Inflammatory macrophage treated with lipopolysaccharide for 4 hours (primary cell): ENCODE measurements at places on chromosomes 11 and 22.
A peak's percentile ranks its signal among the peaks of the same experiment; 100 is the strongest.

DNA sequence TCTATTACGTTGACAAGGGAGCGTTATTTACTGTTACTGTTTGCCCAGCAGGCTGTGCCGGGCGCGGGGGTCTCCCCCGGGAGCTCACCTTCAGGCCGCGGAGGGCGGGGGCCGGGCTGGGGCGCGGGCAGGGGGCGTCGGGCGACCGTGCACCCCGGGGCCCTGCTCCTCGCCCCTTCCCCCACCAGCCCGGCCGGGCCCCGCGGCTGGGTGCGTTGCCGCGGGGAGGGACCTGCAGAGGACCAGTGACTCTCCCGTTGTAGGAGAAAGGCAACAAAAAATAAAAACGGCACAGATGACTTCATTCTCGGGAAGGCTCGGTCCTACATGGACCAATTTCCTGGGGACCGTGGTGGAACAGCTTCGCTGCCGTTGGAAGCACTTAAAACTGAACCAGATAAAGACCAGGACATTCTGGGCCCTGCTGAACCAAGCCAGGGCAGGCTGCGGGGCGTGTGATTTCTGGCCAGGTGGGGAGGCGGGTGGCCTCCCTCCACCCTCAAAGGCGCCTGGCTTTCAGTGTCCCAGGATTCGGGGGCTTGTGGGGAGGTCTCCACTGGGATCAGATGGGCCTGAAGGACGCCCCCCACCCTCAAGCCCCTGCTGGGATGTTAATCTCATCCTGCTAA is 57.4 kb downstream of the IGLL1 start:
- DNase-seq, result no peak

GRCh38 chr11:7520981-7521487 is 7.2 kb downstream of the PPFIBP2 start:
- DNase-seq, result peak; percentile 81

DNA sequence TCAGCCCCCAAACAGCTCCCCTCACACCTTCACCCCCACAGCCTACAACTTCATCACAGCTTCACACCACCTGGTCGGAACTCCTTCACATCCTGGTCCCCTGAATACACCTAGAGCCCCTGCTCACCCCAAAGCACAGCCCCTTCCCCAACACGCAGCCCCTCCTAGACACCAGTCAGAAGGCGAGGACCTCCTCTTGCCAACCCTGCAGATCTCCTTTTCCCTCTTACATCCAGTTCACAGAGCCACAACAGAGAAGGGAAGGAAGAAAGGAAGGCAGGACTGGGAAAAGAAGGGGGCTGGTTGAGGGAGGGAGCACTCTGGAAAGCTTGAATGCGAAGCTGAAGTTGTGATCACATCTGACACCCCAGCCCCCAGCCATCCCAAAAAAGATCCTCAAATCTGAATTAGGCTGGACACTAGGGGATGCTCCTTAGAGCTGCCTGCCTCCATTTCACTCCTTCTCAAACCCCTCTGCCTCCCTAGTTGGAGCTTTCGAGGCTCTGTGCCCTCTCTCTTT is 629 bp downstream of the CCKBR start:
- no peak for DNase-seq

DNA sequence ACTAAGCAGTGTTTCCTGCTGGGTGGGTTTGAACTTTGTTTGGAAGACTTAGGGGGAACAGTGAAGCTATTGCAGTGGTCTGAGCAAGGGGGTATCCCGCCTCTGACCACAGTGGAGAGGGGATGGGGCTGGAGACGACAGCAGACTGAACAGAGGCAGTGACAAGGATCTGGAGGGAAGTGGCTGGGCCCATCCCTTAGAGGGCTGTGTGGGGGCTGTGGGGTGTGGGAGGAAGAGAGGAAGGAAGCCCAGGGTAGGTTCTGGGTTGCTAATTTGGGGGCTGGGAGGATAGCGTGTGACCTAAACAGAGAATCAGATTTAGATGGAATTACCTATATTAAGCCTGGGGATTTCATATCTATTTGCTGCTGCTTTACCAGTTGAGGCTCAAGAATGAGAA is 70.7 kb downstream of the BMAL1 start:
- peak; percentile 16 for DNase-seq

DNA sequence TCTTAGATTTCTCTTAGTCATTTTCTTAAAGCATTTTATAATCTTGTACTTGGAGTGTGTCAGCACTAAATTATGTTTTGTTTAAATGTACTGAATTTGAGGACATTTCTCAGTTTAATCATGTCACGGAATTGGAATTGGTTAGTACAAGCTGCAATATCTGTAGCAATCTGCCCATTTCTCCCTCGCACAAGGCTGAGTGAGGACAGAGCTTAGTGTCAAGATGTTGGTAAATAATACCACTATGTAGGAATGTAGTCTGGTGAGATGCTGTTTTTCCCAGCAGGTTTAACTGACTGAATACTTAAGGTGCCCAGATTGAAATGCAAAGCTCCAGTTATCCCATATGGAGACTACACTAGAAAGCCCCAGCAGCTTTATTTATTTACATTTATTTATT is 30.6 kb downstream of the SREBF2 start:
- no peak for DNase-seq

DNA sequence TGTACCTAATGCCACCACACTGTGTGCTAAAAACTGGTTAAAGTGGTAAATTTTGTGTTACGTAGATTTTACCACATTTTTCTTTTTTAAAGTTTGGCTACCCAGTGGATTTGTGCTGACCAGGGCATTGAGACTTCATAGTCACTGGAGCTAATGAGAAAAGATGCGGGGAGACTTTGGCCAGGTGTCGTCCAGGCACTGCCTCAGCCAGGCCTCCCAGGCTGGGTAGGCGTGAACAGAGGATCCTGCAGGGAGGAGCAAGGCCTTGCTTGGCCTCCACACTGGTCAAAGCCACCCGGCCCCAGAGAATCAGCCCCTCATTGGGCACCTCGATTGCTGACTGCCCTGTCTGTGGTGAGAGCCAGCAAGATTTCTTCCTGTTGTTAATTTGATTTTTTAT is 13.4 kb upstream of the MGAT3 start:
- no peak for DNase-seq

GRCh38 chr11:73048446-73048845 is 93.7 kb downstream of the FCHSD2 start:
- no peak for DNase-seq

DNA sequence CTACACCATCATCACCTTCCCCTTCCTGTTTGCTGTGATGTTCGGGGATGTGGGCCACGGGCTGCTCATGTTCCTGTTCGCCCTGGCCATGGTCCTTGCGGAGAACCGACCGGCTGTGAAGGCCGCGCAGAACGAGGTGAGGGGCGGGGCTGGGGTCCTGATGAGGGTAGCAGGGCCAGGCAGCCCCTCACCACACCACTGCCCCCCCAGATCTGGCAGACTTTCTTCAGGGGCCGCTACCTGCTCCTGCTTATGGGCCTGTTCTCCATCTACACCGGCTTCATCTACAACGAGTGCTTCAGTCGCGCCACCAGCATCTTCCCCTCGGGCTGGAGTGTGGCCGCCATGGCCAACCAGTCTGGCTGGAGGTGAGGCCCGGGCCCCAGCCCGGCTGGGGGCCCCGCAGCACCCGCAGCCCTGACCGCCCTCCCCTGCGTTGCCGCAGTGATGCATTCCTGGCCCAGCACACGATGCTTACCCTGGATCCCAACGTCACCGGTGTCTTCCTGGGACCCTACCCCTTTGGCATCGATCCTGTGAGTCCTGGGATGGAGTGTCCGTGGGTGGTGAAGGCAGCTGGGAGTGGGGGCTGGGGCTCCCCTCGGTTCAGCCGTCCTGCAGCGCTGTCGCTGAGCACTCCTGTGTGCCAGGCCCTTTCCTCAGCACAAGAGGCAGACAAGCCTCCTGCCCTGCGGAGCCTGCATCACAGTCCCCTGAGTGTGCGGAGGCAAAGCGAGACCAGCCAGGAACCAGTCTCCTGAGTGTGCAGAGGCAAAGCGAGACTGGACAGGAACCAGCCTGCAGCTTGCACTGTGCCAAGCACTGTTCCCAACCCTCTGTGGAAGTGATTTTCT is 8.8 kb downstream of the TCIRG1 start:
- no peak for DNase-seq

GRCh38 chr11:16093889-16094653 is 262.3 kb downstream of the SOX6 start:
- no peak for DNase-seq

DNA sequence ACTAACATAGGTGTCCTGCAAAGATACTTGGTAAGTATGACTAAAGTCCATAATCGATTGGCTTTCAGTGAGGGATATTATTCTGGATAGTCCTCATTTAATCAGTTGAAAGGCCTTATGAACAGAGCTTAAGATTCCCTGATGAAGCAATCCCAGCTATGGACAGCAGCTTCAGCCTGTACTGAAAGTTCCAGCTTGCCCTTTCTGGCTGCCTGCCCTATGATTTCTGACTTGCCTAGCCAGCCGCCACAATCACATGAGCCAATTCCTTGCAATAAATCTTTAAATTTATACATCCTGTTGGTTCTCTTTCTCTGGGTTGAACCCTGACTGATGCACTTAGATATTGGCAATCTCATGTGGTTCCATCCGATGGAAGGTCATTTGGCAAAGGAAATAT is 759.0 kb upstream of the API5 start:
- no peak for DNase-seq

DNA sequence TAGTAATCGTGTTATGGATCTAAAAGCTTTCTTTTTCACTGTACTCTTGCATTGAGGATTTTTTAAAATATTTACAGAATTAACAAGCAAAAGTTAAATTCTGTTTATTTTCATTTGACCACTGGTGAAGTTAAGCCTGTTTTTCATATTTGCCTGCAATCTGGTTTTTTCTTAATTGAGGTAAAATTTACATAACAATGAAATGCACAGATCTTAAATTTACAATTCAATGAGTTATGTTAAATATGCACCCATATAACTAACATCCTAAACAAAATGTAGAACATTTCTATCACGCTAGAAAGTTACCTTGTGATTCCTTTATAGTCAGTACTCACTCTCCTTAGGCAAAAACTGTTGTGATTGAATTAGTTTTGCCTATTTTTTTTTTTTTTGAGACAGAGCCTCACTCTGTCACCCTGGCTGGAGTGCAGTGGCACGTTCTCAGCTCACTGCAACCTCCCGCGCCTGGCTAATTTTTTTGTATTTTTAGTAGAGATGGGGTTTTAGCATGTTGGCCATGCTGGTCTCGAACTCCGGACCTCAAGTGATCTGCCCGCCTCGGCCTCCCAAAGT is 54.5 kb upstream of the WEE1 start:
- no peak for DNase-seq

- DNase-seq, result no peak
These were observed 261.3 kb upstream of the ARHGAP20 start for GRCh38 chr11:110973401-110973980.

- no peak for DNase-seq
These were observed 1.8 kb downstream of the SCUBE2 start for GRCh38 chr11:9089636-9090035.

DNA sequence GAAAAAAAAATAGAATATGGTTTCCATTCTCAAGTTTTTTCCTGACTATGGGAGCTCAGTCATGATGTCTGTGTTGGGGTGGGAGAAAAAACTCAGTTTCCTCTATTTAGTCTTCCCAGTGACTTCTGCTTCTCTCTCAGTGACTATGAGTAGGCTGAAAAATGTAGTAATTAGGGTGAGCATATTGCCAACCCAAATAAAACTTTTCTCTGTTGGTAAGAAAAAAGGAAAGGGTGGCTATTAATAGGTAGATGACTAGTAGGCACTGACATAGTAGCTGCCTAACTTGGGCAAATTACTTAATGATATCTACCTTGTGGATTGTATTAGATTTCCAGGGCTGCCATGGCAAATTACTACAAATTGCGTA is 34.2 kb upstream of the BIRC3 start:
- peak; percentile 92 for DNase-seq

DNA sequence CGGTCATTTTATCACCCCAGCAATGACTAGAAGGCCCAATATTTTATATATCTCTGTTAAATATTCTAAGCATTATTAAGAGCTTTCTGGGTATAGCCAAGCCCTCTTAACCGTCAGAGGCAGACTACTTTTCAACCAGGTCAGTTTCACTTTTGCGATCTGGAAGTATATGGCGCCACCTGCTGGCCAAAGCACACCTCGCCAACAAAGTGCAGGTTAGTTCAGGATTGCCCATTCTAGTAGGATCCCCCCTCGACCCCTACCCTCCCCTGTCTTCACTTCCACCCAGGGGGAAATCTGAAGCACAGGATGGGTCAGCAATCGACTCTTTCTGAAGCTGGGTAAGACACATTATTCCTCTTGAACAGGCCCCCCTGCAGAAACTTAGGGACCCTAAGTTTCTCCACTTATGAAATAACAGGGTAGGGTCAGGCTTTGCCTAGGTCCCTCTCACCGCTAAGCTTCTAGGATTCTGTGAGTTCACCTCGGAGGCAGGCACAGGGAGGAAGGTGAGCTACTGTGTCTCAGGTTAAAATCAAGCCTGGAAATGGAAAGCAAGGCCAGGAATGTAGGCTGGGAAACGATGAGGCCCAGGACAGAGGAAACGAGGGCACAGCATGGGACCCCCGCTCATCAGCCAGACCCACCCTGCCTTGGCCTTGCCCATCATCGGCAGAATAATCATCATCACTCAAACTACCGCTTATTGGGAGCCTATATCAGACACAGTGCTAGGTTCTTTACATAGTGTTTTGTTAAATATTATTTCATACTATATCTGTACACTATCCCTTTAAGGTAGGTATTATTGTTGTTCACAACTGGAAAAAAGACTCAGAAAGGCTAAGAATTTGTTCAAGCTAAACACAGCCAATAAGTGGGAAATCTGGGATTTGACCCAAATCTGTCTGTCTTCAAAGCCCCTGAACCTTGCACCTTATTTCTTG is 35.6 kb downstream of the KCNJ1 start:
- DNase-seq, result peak; percentile 79

DNA sequence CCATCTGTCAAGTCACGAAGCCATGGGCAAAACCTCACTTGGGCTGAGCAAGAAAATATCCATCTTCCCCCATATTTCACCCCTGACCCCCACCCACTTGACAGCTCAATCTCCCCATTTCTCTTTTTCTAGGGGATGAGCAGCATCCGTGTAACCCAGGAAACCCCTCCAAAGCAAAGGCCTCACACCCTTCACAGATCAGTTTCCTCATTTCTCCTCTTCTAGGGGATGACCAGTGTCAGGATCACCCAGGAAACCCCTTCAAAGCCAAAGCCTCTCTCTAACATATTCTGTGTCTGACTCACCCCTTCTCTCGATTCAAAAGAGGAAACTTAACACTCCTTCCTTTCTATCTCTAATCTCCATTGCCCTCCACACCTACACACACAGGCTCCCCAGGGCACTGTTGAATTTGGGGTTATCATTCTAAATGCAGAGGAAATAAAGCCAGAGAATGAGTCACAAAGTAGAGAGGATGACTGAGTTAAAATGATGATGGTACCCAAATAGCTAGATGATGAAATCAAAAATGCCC is 439.7 kb downstream of the BUD13 start:
- DNase-seq, result peak; percentile 75

DNA sequence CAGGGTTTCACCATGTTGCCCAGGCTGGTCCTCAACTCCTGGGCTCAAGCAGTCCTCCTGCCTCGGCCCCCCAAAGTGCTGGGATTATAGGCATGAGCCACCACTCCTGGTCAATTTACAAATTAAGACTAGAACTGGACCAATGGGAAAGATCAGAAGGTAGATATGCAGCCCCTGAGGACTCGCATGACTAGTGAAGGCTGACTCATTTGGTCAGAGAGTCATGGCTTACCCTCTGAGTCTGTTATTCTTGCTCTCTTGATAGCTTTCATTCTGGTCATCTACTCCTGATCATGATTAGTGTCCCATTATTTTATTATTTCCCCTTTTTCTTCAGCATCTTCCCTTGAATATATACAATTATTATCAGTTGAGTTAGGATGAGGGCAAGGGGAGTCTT is 2.7 kb upstream of the LDHAL6A start:
- DNase-seq, result no peak
